ENCODE measurements at places on chromosomes 13 and 19. TPM values are rescaled to one million over a fixed set of nuclear protein-coding genes. Genes with fewer than 3 reads are reported as not detected.

GRCh38 chr19:3386447-3387234 is 20.3 kb downstream of the NFIC start:
- peaks cover 6% of the 10 kb centered on the region for H3K4me1 ChIP-seq
- no peak for DNase-seq
- H3K36me3 ChIP-seq: peaks cover 4% of the 10 kb centered on the region
- H3K27ac ChIP-seq: no peak overlapping the region

DNA sequence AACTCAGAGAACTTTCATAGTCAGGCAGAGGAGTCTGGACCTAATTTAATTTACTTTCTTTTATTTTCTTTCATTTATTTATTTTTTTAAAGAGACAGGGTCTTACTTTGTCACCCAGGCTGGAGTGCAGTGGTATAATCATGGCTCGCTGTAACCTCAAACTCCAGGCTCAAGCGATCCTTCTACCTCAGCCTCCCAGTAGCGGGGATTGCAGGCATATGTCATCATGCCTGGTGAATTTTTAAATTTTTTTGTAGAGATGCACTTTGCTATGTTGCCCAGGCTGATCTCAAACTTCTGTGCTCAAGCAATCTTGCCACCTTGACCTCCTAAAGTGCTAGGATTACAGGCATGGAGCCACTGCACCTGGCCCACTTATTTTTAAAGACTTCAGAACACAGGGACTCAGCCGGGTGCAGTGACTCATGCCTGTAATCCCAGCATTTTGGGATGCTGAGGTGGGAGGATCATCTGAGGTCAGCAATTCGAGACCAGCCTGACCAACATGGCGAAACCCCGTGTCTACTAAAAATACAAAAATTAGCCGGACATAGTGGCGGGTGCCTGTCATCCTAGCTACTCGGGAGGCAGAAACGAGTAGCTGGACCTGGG is 50.6 kb downstream of the KLF5 start:
- H3K27me3 ChIP-seq: no peaks in the 10 kb centered on the region
- H3K36me3 ChIP-seq: no peaks in the 10 kb centered on the region
- H3K4me1 ChIP-seq: peaks cover 21% of the 10 kb centered on the region
- DNase-seq: no peak

DNA sequence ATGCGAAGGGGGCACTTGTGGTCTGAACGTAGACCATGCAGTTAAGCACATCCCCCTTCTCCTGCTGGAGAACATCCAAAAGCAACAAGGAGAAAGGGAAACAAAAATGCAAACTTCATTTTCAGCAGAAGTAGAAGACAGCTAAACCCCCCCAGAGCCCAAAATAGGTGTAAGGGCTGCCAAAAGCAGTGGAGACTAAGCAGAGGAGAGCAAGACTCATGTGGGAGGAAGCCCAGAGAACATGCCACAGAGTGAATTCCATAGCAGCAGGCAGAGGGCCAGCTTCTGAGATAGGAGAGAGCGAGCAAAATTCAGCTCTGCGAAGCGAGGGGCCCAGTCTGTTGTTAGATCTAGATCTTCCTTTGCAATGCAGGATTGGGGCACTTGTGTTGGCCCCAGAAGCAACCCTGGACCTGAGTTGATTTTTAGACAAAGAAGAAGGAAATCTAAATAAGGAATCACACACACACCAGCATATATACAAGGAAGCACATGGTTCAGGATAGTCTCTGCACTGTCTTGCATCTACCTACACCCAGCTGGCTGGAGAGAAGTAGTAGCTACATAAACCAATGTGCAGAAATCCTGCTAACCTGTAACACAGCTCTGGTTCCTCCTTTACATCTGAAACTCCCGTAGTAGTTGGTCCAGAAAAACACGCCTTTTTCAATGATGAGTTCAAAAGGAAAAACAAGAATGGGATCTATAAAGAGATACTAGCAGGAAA is 199.6 kb downstream of the SPRY2 start:
- H3K4me1 ChIP-seq: peaks cover 17% of the 10 kb centered on the region
- no peaks in the 10 kb centered on the region for H3K27me3 ChIP-seq
- no peak overlapping the region for H3K27ac ChIP-seq
- H3K4me3 ChIP-seq: no peak overlapping the region
- no peak for DNase-seq

- no peak overlapping the region for H3K27ac ChIP-seq
- no peaks in the 10 kb centered on the region for H3K27me3 ChIP-seq
- no peaks in the 10 kb centered on the region for H3K4me1 ChIP-seq
- no peak for DNase-seq
- no peak overlapping the region for H3K4me3 ChIP-seq
These were observed 13.3 kb downstream of the ZSCAN18 start for GRCh38 chr19:58084596-58085347.

- peak overlapping the region; percentile 80 for H3K4me3 ChIP-seq
- peak; percentile 81 for DNase-seq
- no peaks in the 10 kb centered on the region for H3K36me3 ChIP-seq
- peak overlapping the region; percentile 92 for H3K27ac ChIP-seq
- peaks cover 7% of the 10 kb centered on the region for H3K27me3 ChIP-seq
These were observed 17.7 kb downstream of the RFX2 start for GRCh38 chr19:6092329-6093286.

DNA sequence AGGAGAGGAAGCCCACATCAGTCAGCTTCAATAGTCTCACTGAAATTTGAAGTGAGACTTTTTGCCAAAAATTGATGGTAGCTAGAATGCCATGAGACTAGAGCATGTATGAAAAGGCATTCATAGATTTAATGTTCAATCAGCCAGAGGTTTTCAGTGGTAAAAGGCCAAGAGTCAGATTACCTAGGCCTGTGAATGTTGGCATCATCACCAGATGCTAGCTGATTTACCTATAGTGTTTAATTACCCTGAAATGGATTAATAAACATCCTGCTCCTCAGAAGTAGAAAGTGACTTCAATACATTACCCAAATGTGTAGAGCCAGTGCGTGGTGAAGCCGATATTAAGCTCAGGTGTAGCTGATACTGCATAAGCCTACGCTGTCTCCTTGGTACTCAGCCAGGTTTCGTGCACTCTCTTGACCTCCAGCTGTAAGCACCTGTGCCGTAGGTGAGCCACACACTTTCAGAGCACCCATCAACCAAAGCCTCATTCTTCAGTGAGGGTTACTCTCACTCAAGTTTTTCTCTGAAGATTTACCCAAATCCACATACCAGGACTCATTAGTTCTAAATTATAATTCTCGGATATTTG is 1140.3 kb upstream of the SLC10A2 start:
- no peaks in the 10 kb centered on the region for H3K36me3 ChIP-seq
- H3K4me1 ChIP-seq: no peaks in the 10 kb centered on the region
- H3K27me3 ChIP-seq: no peaks in the 10 kb centered on the region
- H3K4me3 ChIP-seq: no peak overlapping the region

DNA sequence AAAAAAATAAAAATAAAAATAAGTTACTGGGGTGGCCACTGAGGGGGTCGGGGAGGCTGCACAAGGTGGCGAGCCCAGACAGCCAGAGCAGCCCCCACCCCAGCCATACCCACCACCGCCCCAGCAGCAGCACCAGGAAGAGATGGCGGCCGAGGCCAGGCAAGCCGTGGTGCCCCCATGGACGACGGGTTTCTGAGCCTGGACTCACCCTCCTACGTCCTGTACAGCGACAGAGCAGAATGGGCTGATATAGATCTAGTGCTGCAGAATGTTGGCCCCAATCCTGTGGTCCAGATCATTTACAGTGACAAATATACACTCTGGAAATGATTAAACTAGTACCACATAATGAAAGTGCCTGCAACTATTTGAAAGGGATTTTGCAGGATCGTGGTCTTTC is 71.6 kb upstream of the ZDHHC20 start:
- H3K27ac ChIP-seq: no peak overlapping the region
- peaks cover 9% of the 10 kb centered on the region for H3K36me3 ChIP-seq
- no peak for DNase-seq
- H3K4me1 ChIP-seq: no peaks in the 10 kb centered on the region

The HSPB6 gene
- 0.60 TPM for total RNA-seq

The IL27RA gene
- 2.8 TPM for total RNA-seq

The SH2D3A gene
- 17.4 TPM for total RNA-seq

The UBA52 gene
- 1,126 TPM for total RNA-seq

The PNMA8B gene
- 2.4 TPM for total RNA-seq

The ZNF813 gene
- total RNA-seq: 7.6 TPM
